Uterine smooth muscle cell (primary cell): ENCODE measurements at places on chromosomes 1 and 21. TPM values are rescaled to one million over a fixed set of nuclear protein-coding genes. Genes with fewer than 3 reads are reported as not detected.

DNALI1 gene
- total RNA-seq = 2.7 and 3.6 TPM in 2 replicates

SPRR2G gene
- not detected in 2 replicates for total RNA-seq

ARHGEF2 gene
- total RNA-seq = 183 and 207 TPM in 2 replicates

FNDC10 gene
- total RNA-seq = 0.77 and 1.00 TPM in 2 replicates

FYB2 gene
- total RNA-seq = not detected in 2 replicates

HCRTR1 gene
- not detected in 2 replicates for total RNA-seq
